ENCODE measurements at places on chromosomes 1 and 21. TPM values are rescaled to one million over a fixed set of nuclear protein-coding genes. Genes with fewer than 3 reads are reported as not detected.

CR1L gene
- polyA plus RNA-seq, result 1.4 TPM

TMED5 gene
- 45.3 TPM for polyA plus RNA-seq

ITLN2 gene
- 0.88 TPM for polyA plus RNA-seq

SPATA17 gene
- 7.1 TPM for polyA plus RNA-seq

CDC20 gene
- 3.9 TPM for polyA plus RNA-seq

FAM177B gene
- polyA plus RNA-seq, result not detected

WNT3A gene
- polyA plus RNA-seq, result not detected

C8B gene
- not detected for polyA plus RNA-seq

KCNT2 gene
- polyA plus RNA-seq, result 0.39 TPM

SMIM1 gene
- polyA plus RNA-seq, result 49.5 TPM

GRCh38 chr1:41954533-41954944 is 35.8 kb upstream of the HIVEP3 start:
- DNase-seq, result no peak

DNA sequence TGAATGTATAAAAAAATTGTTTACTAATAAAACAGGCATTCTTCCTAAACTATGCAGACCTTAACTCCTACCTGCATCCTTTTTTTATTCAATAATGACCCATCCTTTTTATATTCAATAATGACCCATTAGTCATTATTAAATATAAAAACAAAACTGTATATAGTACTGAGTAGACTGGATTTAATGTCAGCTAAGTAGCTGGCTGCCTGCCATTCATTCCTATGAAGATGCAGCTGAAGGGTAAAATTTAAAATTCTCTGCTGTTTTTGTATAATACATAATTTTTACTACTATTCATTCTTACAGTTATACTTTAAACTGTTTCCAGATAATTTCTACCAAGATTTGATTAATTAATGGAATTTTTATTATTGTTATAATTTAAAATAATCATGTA is 79.3 kb downstream of the DENND1B start:
- DNase-seq, result no peak

- DNase-seq, result no peak
Measured at GRCh38 chr1:211382182-211382713, 55.6 kb downstream of the TRAF5 start.

GRCh38 chr1:14535619-14536355 is 62.7 kb upstream of the KAZN start:
- no peak for DNase-seq

- no peak for DNase-seq
Measured at GRCh38 chr1:227308367-227309336, 9.6 kb downstream of the CDC42BPA start.

DNA sequence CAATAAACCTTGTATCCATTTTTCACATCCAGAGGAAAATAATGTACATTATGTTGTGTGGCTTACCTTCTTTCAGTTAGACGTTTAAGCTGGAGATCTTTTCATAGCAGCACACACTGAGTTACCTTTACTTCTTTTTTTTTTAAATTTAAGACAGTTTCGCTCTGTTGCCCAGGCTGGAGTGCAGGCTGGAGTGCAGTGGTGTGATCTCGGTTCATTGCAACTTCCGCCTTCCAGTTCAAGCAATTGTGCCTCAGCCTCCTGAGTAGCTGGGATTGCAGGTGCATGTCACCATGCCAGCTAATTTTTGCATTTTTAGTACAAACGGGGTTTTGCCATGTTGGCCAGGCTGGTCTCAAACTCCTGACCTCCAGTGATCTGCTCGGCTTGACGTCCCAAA is 7.4 kb upstream of the CAMTA1 start:
- DNase-seq, result no peak

- no peak for DNase-seq
Measured at GRCh38 chr1:153345187-153346076, 3.2 kb downstream of the PGLYRP4 start.

DNA sequence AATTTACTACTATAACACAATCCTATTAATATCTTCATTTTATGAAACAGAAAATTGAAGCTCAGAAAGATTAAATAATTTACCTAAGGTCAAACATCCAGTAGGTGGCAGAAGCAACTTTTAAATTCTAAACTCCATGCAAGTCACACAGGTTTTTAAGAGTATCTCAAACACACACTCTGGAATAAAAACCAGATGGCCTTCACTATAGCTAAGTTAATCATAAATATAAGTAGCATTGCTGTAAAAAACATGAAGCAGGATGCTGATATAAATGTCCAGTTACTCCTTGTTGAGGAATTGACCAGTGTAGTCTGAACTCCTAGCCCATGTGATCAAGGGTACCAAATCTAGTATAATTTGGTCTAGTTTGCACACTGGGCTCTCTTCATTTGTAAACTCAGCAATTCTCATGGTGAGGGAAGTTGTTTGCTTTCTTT is 9.4 kb upstream of the FMO3 start:
- peak; percentile 44 for DNase-seq

- no peak for DNase-seq
Measured at GRCh38 chr1:224223819-224224714, 41.0 kb downstream of the DEGS1 start.
